Psoas muscle (tissue), 8 donors: ENCODE measurements at places on chromosomes 2 and 18. TPM values are rescaled to one million over a fixed set of nuclear protein-coding genes. Genes with fewer than 3 reads are reported as not detected.

The RAB6D gene
- not detected for total RNA-seq

GRCh38 chr18:24659827-24660720 lies 199.6 kb downstream of the HRH4 start:
- DNase-seq = peak; percentile 57

DNA sequence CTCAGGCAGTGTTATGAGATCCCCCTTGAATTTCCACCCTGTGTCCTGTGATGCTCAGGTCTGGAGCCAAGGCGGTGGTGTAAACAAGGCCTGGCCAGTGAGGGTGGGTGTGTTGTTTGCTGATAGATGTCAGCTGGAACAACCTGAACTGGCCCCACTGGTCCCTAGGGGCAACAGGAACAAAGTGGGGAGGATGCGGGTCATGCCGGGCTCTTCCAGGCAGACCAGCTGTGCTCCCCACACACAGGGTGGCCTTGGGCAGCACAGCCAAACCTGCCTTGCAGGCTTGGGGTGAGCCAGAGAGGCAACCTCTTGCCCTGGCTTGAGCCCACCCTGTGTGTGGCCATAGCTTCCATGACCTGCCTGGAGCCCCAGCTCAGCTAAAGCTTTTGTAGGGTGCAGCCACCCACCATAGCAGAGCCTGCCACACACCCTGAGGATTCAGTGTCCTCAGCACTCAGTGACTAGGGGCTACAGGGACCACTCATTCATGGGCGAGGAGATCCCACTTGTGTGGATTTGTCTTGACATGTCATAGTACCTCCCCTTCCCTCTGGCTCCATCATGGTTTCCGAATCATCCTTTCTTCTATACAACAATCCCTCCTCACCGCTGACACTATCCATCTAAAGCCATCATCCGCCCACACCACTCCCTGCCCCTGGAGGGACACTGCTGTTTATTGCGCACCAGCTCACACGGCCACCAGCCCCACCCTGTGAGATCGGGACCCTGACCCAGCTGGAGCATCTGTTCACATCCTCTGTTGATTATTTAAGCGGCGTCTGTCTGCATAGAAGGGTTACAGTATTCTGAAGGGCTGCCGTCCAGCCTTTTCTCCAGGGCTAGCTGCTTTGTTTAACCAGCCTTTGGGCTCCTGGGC lies 268.8 kb downstream of the CYP26B1 start:
- no peak for DNase-seq

The GPBAR1 gene
- 0.25 TPM for total RNA-seq
